ENCODE measurements at places on chromosomes 5 and 9. TPM values are rescaled to one million over a fixed set of nuclear protein-coding genes. Genes with fewer than 3 reads are reported as not detected.

Gene PCDHB11
- total RNA-seq, result 3.4 TPM

DNA sequence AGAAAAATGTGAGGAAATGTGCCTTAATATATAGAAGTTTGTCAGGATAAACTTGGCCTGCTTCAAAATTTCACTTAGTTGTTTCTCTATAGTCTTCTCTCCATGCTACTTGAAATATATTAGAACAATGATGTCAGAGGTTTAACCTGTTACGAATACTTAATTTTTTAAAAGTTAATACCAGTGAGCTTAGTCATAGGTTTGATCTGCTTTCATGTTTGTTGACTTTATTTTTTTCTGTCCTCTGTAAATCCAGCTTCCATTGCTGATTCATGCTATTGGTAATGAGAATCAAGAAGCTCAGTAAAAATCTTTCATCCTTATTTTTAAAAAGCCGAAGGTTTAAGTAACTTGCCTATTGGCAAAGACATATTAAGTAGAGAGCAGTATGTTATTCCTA, 27.9 kb downstream of the BDP1 start:
- H3K27ac ChIP-seq, result peak overlapping the region; percentile 1
- DNase-seq, result no peak
- peaks cover 78% of the 10 kb centered on the region for H3K36me3 ChIP-seq
- H3K4me3 ChIP-seq, result no peak overlapping the region
- peaks cover 4% of the 10 kb centered on the region for H3K4me1 ChIP-seq

DNA sequence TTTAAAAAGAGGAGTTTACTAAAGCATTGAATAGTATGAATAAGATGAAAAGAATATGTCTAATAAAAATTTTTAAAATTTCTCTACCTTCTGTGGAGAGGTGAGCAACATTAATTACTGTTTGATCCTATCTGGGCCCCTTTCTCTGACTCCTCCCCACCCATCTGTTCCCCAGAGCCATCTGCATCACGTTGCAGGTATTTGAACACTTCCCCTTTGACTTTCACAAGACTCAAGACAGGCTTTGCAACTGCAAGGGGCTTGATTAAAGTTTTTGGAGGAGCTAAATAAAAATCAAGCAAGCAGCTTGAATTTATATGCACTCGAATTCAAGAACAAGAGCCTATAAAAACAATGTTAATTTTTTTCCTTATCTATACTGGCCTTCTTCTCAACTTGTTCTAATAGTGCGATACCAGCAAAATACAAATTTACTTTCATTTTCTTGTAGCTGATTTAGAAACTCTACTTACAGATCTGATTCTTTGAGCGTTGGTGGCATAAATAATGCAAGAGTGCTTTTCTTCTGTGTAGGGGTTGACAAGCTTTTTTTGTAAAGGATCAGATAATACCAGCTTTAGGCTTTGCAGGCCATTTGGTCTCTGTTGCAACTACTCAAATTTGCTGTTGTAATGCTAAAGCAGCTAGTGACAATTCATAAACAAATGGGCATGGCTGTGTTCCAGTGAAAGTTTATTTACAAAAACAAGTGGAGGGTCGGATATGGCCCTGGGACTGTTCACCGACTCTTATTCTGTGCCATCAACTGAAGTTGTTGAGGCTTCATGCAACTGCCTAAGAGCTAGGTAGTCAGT, 21.2 kb downstream of the TXNDC8 start:
- H3K27ac ChIP-seq, result peak overlapping the region; percentile 71
- no peaks in the 10 kb centered on the region for H3K36me3 ChIP-seq
- DNase-seq, result no peak
- H3K4me3 ChIP-seq, result no peak overlapping the region
- H3K4me1 ChIP-seq, result peaks cover 8% of the 10 kb centered on the region
- no peaks in the 10 kb centered on the region for H3K27me3 ChIP-seq

DNA sequence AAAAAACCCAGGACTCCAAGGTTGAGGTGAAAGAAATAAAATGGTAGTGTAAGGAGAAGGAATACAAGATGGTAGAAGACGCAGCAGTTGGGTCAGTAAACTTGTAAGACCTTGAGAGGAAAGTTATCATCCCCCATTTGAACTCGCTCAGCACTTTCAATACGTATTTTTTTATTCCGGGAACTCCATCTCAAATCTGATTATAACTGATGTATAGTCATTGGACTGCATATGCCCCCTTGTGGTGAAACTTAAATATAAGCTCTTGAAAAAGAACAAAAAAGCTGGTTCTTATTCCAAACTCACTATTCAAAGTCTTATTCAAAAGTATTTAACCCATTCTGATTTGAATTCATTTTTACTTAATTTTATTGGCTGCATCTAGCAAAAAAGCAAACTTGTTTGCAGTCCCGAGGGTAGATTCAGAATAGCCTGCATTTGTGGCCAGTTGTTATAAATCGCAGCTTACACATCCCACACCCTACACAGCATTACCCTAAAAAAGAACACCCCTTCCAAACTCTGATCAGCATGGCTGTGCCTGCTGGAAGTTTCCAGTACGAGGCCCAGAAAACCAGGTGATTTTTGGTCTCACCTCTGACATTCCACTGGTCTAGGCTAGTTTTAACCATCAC, 118.0 kb downstream of the ESM1 start:
- H3K27ac ChIP-seq, result no peak overlapping the region
- no peaks in the 10 kb centered on the region for H3K36me3 ChIP-seq
- no peak for DNase-seq
- H3K27me3 ChIP-seq, result no peaks in the 10 kb centered on the region

GRCh38 chr5:169022718-169023117, 278.2 kb downstream of the SLIT3 start:
- H3K27me3 ChIP-seq, result no peaks in the 10 kb centered on the region
- H3K36me3 ChIP-seq, result no peaks in the 10 kb centered on the region
- no peak for DNase-seq

GRCh38 chr9:119834064-119834620, 464.9 kb upstream of the BRINP1 start:
- no peak overlapping the region for H3K4me3 ChIP-seq
- H3K4me1 ChIP-seq, result no peaks in the 10 kb centered on the region
- DNase-seq, result no peak
- no peak overlapping the region for H3K27ac ChIP-seq
- no peaks in the 10 kb centered on the region for H3K36me3 ChIP-seq

DNA sequence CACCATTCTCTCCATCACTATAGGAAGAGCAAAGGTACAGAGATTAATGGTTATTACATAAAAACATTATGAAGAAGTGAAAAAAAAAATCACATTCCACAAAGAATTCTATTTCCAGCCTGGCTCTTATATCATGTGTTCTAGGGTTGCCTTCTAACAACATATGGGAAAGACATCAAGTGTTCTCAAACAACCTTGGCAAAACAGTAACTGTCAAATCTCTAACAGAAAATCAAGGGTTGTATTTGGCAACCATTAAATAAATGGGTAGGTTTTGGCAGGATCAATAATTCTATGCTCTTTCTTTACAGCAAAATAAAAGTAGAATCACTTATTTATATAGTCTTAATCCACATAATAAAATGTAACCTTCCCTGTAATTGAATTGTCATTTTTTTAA, 728.9 kb downstream of the MAT2B start:
- H3K27ac ChIP-seq, result no peak overlapping the region
- no peak for DNase-seq
- H3K36me3 ChIP-seq, result no peaks in the 10 kb centered on the region
- H3K27me3 ChIP-seq, result no peaks in the 10 kb centered on the region
- H3K4me1 ChIP-seq, result no peaks in the 10 kb centered on the region

GRCh38 chr9:94213511-94214124, 45.5 kb upstream of the ZNF169 start:
- no peaks in the 10 kb centered on the region for H3K27me3 ChIP-seq
- peaks cover 8% of the 10 kb centered on the region for H3K4me1 ChIP-seq
- H3K4me3 ChIP-seq, result no peak overlapping the region
- H3K27ac ChIP-seq, result no peak overlapping the region
- peak; percentile 80 for DNase-seq

DNA sequence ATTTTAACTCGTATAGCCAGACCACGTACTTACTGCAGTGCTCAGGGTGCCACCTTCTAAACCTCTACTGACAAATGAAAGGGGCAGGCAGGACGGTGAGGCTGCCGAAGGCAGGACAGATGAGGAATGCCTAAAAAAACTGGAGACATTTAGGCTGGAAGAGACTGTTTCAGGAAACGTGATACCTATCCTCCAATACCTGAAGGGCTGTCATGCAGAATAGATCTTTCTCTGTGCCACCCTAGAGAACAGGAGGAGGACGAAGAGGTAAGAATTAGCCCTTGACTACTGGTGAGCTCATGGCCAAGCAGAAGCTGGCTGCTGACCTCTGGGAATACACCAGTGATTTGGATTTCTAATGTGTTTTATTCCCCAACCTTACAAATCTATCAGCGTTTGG, 139.4 kb downstream of the EFNA5 start:
- no peaks in the 10 kb centered on the region for H3K4me1 ChIP-seq
- DNase-seq, result no peak
- no peak overlapping the region for H3K27ac ChIP-seq
- no peak overlapping the region for H3K4me3 ChIP-seq
- H3K27me3 ChIP-seq, result no peaks in the 10 kb centered on the region
